ENCODE measurements at places on chromosomes 12 and 14.

GRCh38 chr14:65560340-65561027, 148.0 kb downstream of the FUT8 start:
- peaks cover 19% of the 10 kb centered on the region for H3K36me3 ChIP-seq
- no peaks in the 10 kb centered on the region for H3K4me1 ChIP-seq
- no peaks in the 10 kb centered on the region for H3K27me3 ChIP-seq
- no peak overlapping the region for H3K27ac ChIP-seq
- H3K4me3 ChIP-seq, result no peak overlapping the region

DNA sequence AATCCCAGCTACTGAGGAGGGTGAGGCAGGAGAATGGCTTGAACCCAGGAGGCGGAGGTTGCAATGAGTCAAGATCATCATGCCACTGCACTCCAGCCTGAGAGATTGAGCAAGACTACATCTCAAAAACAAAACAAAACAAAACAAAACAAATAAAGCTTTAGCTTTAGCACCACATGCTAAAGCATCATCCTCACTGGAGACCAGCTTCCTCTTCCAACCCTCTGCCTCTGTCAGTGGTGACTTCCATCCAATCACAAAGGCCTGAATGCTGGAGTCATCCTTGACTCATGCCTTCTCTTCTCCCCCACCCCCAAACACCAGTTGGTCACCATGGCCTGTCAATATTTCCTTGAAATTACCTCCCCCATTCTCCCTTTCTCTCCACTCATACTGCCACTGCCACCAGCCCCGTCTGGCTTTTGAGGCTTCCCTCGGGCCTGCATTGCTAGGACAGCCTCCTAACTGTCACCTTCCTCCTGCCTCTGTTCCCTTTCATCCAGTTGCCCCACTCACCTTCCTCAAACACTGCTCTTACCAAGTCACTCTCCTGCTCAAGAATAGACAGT, 1.4 kb downstream of the ZNF385A start:
- H3K27me3 ChIP-seq, result no peaks in the 10 kb centered on the region
- no peaks in the 10 kb centered on the region for H3K36me3 ChIP-seq
- no peak for DNase-seq

DNA sequence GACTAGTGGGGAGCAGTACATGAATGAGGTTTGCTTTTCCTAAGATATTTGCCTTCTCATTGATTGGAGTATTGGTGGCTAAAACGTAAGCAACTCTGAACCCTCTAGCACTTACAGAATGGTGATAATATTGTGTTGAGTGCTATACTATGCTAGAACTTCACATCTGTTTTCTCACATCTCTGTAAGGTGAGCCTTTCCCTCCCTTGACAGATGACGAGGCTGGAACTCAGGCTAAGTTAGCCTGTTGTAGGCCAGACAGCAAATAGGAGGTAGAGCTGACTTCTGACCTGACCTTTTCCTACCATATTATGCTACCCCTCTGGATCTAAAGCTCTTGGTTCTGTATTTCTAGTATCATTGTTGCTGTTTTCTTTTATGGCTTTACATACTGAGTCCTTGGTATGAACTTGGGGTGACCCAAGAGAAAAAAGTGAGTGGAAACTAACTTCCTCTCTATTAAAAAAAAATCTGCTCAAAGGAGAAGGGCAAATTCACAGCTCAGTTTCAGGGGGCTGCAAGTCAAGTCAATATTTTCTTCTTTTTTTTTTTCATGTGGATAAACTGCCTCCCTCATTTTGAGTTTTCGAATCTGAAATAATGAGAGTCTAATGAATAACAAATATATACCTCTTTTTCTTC, 85.9 kb downstream of the CRADD start:
- H3K4me3 ChIP-seq, result no peak overlapping the region
- no peaks in the 10 kb centered on the region for H3K36me3 ChIP-seq
- peaks cover 68% of the 10 kb centered on the region for H3K4me1 ChIP-seq
- no peak for DNase-seq
- H3K27me3 ChIP-seq, result no peaks in the 10 kb centered on the region

DNA sequence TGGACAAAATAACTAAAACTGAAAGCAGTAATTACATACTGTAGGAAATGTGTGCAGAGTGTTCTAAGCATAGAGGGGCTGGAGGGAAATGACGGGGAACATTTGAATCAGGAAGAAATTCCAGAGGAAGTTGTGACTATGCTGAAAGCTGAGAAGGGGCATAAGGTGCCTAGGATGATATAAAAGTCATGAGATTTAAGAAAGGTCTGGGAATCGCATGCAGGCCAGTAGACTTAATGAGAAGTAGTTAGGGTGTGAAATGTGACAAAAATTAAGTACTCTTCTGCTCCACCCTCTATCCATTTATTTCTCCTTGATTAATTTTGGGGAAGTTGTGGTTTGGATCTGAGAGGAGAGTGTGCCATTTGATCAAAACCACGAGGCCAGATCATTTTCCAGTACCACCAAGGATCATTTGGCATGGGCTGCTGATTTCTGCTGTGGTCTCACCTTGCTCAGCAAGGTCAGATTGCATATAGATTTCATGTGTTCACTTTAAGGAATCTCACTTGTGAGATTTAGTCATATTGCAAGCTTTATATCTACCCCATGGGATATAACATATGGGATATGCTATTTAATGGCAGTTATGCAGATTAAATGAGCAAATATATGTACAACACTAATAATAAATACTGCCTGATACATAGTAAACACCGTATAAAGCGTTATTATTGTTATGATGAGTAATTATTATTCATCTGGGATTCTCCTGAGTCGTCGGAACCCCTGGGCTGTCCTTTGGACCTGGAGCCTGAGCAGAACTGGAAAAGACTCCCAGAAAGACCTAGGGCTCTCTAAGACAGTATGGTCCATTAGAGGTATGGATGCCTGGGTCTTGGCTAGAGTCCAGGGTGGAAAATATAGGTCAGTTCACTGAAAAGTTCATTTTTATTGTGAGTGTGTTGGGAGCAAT, 72.3 kb downstream of the SRGAP1 start:
- peaks cover 33% of the 10 kb centered on the region for H3K4me1 ChIP-seq
- H3K36me3 ChIP-seq, result no peaks in the 10 kb centered on the region
- H3K27ac ChIP-seq, result peak overlapping the region; percentile 72
- no peak overlapping the region for H3K4me3 ChIP-seq
- no peaks in the 10 kb centered on the region for H3K27me3 ChIP-seq

GRCh38 chr12:9706086-9706685, 26.7 kb downstream of the CLECL1 start:
- DNase-seq, result no peak
- no peak overlapping the region for H3K4me3 ChIP-seq
- no peak overlapping the region for H3K27ac ChIP-seq
- H3K36me3 ChIP-seq, result no peaks in the 10 kb centered on the region
- H3K27me3 ChIP-seq, result no peaks in the 10 kb centered on the region
- H3K4me1 ChIP-seq, result peaks cover 5% of the 10 kb centered on the region

GRCh38 chr12:2804393-2805142, 7.9 kb upstream of the ITFG2 start:
- H3K4me3 ChIP-seq, result no peak overlapping the region
- peak; percentile 54 for DNase-seq
- H3K27ac ChIP-seq, result no peak overlapping the region

- H3K4me3 ChIP-seq, result no peak overlapping the region
- H3K4me1 ChIP-seq, result no peaks in the 10 kb centered on the region
- no peak for DNase-seq
- no peak overlapping the region for H3K27ac ChIP-seq
Observed at GRCh38 chr14:74669846-74670245, 43.0 kb downstream of the AREL1 start.

- H3K27ac ChIP-seq, result no peak overlapping the region
- no peaks in the 10 kb centered on the region for H3K36me3 ChIP-seq
- H3K4me3 ChIP-seq, result no peak overlapping the region
- DNase-seq, result no peak
- no peaks in the 10 kb centered on the region for H3K27me3 ChIP-seq
Observed at GRCh38 chr12:26573225-26573909, 259.6 kb downstream of the ITPR2 start.

GRCh38 chr12:125305231-125305630, 240.0 kb downstream of the AACS start:
- H3K27me3 ChIP-seq, result no peaks in the 10 kb centered on the region
- H3K4me3 ChIP-seq, result no peak overlapping the region
- H3K27ac ChIP-seq, result no peak overlapping the region
- H3K4me1 ChIP-seq, result no peaks in the 10 kb centered on the region

DNA sequence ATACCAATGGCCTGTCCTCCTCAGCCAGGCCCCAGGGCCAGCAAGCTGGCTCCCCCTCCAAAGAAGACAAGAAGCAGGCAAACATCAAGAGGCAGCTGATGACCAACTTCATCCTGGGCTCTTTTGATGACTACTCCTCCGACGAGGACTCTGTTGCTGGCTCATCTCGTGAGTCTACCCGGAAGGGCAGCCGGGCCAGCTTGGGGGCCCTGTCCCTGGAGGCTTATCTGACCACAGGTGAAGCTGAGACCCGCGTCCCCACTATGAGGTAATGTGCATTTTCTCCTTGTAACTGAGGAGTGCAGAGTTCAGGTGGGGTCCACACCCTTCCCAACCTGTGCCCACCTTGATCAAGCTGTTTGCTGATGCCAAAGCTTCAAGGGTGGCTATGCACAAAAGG, 23.4 kb downstream of the ACACB start:
- no peak for DNase-seq
- no peaks in the 10 kb centered on the region for H3K27me3 ChIP-seq
- H3K36me3 ChIP-seq, result peaks cover 24% of the 10 kb centered on the region
- H3K27ac ChIP-seq, result no peak overlapping the region
- peaks cover 4% of the 10 kb centered on the region for H3K4me1 ChIP-seq

GRCh38 chr14:71094722-71095121, 187.5 kb downstream of the PCNX1 start:
- H3K4me3 ChIP-seq, result no peak overlapping the region
- H3K36me3 ChIP-seq, result peaks cover 43% of the 10 kb centered on the region
- DNase-seq, result no peak
- no peak overlapping the region for H3K27ac ChIP-seq
- no peaks in the 10 kb centered on the region for H3K27me3 ChIP-seq

DNA sequence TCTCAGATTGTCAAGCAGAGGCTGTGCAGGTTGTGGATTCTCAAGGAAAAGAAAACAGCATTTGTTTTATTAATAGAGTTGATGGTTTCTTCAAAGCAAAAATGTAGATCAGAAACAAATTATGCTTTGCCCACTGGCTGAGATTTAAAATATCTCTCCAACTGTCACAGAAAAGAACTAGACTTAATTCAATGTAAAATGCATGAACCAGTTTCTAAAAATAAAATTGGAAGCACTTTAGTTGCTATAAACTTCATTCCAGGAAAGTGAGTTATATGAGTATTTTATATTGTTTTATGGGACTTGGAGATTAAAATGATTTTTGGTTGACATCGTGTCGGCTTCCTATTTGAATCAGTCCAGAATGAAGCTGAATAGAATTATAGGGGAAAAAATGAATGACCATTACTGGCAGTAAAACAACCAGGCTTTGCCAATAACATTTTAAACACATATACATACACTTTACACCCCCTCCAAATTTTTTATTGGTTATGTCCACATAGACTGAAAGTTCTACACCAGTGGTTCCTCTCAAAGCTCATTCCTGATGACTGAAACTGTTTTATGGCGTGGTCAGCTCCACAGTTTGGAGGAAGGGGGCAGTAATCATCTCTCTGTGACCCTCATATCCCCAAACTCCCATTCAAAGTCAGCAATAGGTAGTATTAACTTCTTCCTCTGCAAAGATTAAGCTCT, 55.5 kb upstream of the DAAM1 start:
- no peaks in the 10 kb centered on the region for H3K27me3 ChIP-seq
- H3K27ac ChIP-seq, result no peak overlapping the region
- H3K4me3 ChIP-seq, result no peak overlapping the region
